ENCODE measurements at places on chromosomes 5 and 9.

DNA sequence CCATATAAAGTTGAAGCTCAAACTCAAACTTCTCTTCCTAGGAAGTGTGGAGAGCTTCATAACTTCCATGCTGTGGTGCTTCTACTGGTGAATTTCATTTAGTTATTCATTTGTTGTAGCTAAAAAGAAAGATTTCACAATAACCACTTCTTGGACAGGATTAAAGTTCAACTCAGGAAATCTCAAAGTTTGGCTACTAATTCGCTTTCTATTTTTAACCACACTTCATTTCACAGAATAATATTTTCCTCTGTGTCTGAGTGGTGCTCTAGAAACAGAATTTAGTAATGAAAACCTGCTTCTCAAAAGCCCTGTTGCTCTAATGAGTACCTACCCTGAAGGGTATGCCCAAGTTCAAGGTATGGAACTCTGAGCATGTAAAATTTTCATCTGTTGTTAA is 73.9 kb downstream of the ACTBL2 start:
- DNase-seq, result no peak

DNA sequence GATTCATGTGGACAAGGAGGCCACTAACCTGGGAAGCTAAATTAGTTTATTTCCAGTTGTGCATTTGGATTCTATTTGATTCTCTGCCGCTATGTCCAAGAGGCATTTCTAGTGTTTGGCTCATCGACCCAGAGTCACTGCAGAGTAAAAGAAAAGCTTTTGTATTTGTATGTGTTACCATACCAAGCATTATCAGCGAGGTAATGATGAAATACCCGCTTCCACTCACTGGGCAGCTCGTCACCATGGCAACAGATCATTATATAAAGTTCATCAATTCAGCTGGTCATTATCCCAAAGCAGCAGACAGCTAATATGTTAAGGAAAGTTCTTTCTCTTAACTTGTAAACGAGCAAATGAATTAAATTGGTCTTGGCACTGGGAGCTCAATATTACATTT is 380.3 kb downstream of the SEMA5A start:
- no peak for DNase-seq

DNA sequence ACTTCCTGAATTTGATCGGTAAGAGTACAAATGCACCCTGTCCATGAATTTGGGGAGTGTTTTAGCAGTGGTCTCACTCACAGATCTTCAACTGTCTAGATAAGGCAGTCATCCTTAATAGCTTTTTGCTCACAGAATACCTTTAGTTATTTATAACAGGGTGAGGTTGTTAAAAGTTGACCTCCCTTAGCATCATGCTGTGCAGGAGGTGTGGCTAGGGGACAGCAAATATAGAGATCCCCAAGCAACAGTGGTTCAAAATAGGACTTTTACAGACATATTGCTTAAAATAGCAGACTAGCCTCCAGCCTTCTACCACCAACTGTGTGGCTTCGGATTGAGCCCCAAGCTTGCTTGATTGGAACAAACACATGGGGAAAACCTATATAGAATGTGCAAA is 724.4 kb downstream of the TLE1 start:
- no peak for DNase-seq

GRCh38 chr5:160961038-160961437 is 109.0 kb upstream of the ATP10B start:
- no peak for DNase-seq

DNA sequence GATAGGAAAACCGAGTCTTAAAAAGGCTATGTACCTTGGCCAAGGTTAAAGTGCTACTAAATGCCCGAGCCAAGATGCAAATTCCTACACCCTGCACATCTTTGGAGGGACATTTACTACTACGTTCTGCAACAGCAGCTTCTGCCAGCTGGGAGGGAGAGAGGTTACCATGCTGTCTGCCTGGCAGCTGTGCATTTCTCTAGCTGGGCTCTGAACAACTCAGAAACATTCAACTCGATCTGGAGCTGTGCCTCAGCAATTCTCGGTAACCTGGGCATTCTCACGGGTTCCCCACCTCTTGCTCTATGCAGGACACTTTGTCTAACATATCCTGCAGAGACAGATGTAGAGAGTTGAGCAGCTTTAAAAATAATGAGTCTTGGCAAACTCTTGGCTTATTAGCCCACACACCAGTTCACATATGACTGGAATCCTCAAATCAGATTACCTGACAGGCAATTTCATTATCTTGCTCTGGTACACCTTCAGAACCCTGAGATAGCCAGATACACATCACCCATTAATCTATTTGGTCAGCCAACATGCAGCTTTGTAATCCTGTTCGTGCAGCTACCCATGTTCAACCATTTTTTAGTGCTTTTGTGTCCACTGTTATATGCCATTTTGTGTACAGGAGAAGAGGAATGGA is 115.8 kb downstream of the EFNA5 start:
- no peak for DNase-seq

GRCh38 chr5:1858436-1858835 is 24.3 kb downstream of the IRX4 start:
- no peak for DNase-seq

- DNase-seq, result no peak
Observed at GRCh38 chr9:95343725-95344287, 26.3 kb upstream of the FANCC start.

DNA sequence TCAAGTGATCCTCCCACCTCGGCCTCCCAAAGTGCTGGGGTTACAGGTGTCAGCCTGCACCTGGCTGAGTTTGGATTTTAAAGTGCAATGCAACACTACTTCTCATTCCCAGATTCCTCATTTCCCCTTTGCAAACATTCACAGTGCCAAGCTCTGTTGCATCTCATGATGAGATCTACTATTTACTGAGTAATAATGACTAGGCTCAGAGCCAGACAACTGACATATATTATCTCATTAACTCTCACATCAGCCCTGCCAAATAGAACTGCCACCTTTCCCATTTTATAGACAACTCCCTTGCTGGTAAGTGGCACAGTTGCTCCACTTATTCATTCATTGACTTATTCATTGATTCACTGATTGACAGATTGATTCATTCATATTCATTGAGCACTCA is 7.0 kb downstream of the PDE6A start:
- DNase-seq, result no peak

GRCh38 chr5:138685193-138685745 is 68.0 kb upstream of the CTNNA1 start:
- DNase-seq, result no peak

- DNase-seq, result no peak
Observed at GRCh38 chr5:61538722-61539501, 206.9 kb downstream of the ZSWIM6 start.

GRCh38 chr5:140795259-140795641 is 598 bp downstream of the PCDHA2 start:
- DNase-seq, result no peak

GRCh38 chr5:89830691-89831090 is 578.9 kb downstream of the CETN3 start:
- DNase-seq, result no peak

DNA sequence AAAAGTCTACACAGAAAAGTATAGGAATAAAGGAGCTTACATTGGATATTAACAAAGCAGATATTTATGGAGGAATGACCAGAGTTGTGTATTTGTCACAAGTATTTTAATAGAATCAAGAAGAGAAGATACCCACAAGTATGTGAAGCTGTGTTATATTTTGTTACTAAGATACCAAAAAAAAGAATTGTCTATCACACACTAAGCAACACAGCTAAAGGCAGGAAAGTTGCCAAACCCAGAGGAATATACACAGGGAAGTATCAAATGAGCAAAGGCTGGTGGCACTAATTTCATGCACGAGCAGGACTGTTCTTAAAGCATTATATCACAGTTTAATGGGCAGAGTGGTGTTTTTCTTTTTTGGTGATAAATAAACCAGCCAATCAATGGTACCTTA is 30.9 kb upstream of the RAI14 start:
- DNase-seq, result no peak

GRCh38 chr5:136232316-136232715 is 39.4 kb upstream of the SMIM32 start:
- no peak for DNase-seq

DNA sequence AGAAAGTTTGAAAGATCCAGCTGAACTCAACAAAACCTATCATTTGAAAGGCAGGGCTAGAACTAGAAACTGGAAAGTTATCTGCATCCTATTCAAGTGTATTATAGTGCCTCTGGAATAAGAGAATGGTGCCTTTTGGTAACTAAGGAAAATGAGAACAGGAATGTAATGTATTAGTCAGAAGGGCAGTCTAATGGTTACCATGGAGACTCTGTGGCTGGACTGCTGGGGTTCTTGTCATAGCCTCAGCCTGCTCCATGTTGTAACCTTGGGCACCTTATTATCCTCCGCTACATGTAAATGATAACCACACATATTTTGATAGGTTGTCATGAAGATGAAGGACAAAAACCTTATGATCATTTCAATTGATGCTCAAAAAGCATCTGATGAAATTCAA is 24.6 kb upstream of the IFNB1 start:
- no peak for DNase-seq

DNA sequence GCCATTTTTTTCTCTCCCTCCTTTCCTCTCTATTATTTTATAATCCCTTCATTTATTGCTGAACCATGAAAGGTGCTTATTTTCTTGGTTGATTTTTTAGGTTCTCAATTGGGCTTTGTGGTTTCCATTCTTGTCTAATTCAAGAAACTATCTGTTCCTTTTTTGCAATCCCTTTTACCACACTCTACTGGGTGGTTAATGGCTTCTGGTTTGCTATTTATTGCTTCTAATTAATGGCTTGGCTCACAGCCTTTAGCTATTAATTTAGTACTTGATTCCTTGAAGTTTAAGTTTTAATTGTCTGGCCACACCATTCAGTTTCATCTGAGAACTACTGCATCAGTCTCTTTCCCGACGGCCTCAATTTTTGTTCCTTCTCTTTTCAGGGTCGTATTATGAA is 5.6 kb downstream of the FRRS1L start:
- no peak for DNase-seq

- DNase-seq, result no peak
Observed at GRCh38 chr5:40491644-40492043, 188.1 kb upstream of the PTGER4 start.

- no peak for DNase-seq
Observed at GRCh38 chr9:116387934-116388698, 234.5 kb downstream of the PAPPA start.

DNA sequence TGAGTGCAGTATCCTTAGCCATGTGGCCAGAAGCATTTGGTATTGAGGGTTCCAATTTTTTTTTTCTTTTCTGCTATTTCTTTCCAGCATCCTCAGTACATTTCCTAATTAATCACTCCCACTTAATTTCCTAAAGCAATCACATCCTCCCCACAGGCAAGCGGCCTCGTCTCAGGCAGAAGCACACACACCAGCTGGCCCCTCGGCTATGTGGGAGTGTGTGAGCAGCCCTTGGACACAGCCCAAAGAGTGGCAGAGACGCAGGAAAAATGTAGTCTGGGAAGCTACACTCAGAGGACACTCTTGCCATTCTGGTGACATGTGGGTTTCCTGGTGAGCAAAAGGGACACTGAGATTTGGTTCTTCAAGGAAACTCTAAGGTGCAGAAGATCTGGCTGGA is 20.7 kb downstream of the SLIT3 start:
- DNase-seq, result no peak

- DNase-seq, result no peak
Observed at GRCh38 chr5:86124333-86124732, 493.4 kb upstream of the COX7C start.

- no peak for DNase-seq
Observed at GRCh38 chr5:92916036-92916435, 665.0 kb downstream of the NR2F1-AS1 start.

GRCh38 chr5:54883374-54884194 is 101.8 kb downstream of the ESM1 start:
- DNase-seq, result no peak

GRCh38 chr5:104347119-104347708 is 784.6 kb upstream of the NUDT12 start:
- no peak for DNase-seq

DNA sequence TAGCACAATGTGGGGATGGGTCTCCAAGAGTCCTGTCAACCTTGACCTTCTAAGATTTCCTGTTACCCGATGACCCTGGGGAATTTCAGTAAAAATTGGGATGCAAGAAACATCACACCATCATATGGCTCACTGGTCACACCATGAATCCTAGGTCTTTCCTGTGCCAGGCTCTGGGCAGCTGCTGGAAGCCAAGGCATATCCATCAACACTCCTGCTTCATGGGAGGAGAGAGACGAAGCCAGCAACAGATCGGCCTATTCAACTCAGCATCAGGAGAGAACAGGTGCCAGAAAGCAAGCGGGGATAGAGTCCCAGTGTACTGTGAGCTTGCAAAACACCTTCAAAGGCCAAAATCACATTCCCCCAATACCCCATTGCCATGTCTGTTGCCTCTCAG is 6.5 kb upstream of the NEK6 start:
- DNase-seq, result no peak

- DNase-seq, result no peak
Observed at GRCh38 chr5:91423871-91424270, 40.8 kb upstream of the ARRDC3 start.

DNA sequence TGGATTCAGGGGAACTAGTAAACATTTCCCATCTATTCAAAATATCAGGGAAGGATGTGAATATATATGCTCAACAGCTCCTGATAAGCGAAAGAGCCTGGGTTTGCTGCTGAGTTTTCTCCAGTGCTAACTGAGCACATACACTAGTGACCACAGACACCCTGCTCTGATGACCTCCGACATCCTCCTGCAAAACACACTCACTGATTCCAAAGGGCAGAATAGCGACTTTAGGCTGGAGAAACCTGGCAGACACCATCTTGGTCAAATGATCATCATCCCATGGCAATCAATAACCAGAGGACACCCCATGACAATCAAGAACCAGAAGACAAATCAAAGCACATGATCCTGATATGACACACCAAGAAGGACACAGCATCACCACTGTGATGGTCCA is 9.2 kb upstream of the GADD45G start:
- DNase-seq, result no peak

DNA sequence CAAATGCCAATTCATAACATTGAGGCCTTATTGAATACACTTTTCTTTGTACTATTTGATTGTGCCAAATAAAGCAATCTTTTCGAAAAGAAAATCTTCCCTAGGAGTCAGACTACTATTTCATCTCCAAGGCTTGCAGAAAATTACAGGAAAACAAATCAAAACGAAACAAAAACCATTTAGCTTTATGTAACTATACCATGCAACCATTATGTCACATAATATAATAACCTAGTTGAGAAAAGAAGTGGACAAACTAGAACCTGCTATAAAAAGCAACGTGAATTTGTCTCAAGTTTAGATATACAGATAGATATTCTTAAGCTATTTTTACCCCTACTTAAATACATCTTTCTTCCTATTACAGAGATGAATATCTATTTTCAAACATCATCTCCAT is 18.0 kb downstream of the HTR4 start:
- DNase-seq, result no peak

GRCh38 chr5:8767111-8767510 is 778.8 kb downstream of the SEMA5A start:
- no peak for DNase-seq

DNA sequence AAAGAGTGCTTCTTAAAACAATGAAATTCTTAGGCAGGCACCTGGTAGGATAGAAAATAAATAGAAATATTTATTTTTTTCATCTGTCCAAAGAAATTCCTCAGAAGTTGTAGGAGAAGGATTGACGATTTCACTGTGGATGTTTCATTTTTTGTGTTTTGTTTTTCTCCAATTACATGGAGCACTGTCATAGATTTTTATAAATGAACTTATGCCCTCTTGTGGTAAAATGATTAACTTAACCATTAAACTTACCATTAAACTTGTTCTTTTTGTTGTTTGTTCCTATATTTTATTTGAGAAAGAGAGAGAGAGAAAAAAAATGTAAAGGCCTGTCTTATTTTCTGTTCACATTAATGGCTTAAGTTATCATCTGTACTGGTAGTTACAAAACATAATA is 339.2 kb downstream of the PRR16 start:
- no peak for DNase-seq
